Globus pallidus (tissue), 1 donor: ENCODE measurements at places on chromosomes 3 and 15.

- DNase-seq = peak; percentile 69
These were observed at the start of gene SPPL2A for GRCh38 chr15:50765195-50765967. SPPL2A (minus strand) TSS chr15:50765706; CDS start chr15:50765533, 173 bp downstream.

- no peak for DNase-seq
These were observed 215.9 kb upstream of the LRRC3B start for GRCh38 chr3:26406636-26407035.

GRCh38 chr3:69200384-69201068 lies 78.1 kb upstream of the LMOD3 start:
- peak; percentile 26 for DNase-seq

DNA sequence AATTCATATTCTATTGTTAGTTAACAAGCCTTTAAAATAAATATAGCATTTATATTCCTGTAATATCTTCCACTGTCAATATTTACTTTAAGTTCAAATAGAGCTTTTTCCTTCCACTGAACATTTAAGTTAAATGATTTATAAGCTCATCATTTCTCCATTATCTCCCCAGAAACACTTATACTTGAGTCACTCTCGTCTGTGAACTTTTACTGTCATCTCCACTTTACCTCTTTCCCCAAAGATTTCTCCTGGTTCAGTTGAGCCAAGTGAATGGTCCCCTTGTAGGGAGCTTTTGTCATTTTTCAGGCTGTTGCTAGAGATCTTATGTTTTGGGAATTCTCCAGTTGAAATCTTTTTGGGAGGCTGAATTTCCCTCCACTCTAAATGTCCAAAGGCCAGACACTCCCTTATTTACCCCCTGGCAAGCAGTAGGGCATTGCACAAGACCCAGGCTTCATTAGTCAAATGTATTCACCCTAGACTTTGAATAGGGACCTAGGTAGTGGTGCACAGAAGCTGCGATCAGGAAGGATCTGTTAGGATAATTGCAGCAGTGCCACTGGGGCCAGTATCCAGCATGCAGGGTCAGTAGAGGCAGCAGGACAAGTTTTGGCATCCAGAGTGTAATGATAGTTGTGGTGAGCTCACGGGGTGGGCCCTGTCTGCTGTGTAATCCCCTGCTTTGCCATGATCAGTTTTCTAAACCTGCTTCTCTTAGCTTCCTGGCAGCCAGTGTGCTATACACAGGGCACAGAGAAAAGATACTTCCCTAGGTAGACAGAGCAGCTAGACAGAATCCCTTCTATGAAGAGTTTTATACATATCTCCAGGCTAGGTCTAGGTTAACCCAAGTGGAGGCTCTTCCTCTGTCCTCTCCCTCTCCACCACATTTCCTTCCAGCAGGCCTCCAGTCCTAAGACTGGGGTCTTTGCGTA lies 356.5 kb upstream of the SLCO3A1 start:
- DNase-seq = no peak
